ENCODE measurements at places on chromosomes 5 and 9.

GRCh38 chr5:37501152-37501551 is 122.0 kb downstream of the WDR70 start:
- DNase-seq: no peak

- DNase-seq: no peak
Measured at GRCh38 chr5:39465843-39466242, 41.1 kb upstream of the DAB2 start.

GRCh38 chr5:34914671-34915138 is 599 bp downstream of the RAD1 start:
- no peak for DNase-seq

DNA sequence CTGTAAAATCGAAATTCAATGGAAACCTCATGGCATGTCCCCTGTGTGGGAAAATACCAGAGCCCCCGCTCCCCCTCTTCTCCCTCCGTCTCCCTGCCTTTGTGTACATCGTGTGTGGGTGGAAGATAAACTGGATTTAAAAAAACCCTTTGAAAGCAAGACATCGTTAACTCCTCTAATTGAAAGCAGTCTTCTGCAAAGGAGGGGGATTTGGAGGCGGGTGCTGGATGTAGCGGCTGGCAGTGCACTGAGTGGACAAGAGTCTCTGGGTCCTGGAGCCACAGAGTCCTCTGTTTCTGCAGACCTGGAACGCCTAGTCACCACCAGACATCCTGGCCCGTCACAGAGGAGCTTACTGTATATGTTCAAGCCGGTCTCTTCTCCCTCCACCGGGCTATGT is 169.4 kb downstream of the PAPPA start:
- DNase-seq: no peak

- no peak for DNase-seq
Measured at GRCh38 chr9:99109522-99109921, 4.6 kb downstream of the TGFBR1 start.

GRCh38 chr5:60210810-60211209 is 317.3 kb upstream of the PDE4D start:
- no peak for DNase-seq

DNA sequence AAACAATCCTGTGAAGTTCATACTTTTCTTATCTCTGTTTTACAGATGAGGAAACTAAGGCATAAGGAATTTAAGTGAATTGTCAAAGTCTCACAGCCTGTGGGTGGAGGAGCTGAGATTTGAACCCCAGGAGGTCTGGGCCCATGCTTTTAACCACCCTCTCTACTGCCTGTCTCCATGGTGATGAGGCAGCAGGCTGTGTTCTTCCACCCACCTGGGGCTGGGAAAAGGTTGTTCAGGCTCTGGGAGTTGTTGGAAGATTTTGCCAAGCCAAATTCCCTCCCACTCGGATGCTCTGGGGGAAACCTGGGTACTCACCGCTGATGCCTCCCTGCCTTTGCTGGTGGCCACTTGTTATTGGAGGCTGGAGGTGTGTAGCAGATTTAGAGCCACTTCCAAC is 18.3 kb upstream of the SYNPO start:
- no peak for DNase-seq

- no peak for DNase-seq
Measured at GRCh38 chr5:135318924-135319323, 80.1 kb downstream of the MACROH2A1 start.

- no peak for DNase-seq
Measured at GRCh38 chr9:130770679-130771442, 64.2 kb upstream of the ABL1 start.

GRCh38 chr5:1374030-1374678 is 29.3 kb upstream of the CLPTM1L start:
- DNase-seq: peak; percentile 39

GRCh38 chr5:133981714-133982113 is 13.3 kb upstream of the C5orf15 start:
- DNase-seq: no peak

DNA sequence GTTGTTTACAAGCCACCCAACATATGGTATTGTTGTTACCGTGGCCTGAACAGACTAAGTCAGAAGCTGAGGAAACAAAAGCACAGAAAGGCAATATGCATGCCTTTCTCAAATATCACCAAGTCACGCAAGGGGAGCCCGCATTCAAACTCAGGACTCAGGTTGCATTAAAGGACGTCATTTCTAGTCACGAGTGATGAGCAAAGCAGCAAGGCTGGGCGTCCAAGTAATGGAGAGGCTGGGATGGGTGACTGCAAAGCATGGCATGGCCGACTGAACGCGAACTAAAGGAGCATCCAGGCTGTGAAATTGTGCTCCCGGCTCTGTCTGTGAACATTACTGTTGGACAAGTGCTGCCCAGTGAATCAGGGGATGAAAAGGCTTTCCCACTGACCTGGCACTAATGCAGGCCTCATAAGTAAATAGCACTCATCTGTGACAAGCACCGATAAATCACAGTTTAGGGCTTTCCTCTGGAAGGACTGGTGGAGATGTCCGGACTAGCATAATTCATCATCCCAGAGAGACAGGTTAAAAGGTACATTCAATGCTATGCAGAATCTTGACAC is 202.8 kb downstream of the SPOCK1 start:
- DNase-seq: no peak

GRCh38 chr9:95903398-95903797 is 27.9 kb downstream of the ERCC6L2 start:
- DNase-seq: no peak
